Muscle of leg (tissue), 16 donors: ENCODE measurements at places on chromosomes 6 and 20. TPM values are rescaled to one million over a fixed set of nuclear protein-coding genes. Genes with fewer than 3 reads are reported as not detected.
A peak's percentile ranks its signal among the peaks of the same experiment; 100 is the strongest.

Gene TRIM40
- not detected for total RNA-seq

Gene KIF25
- 1.8 TPM for total RNA-seq

Gene OR2J3
- total RNA-seq: not detected

Gene CDC5L
- 27.5 TPM for total RNA-seq

Gene TOX2
- total RNA-seq: 0.44 TPM

Gene QKI
- 256 TPM for total RNA-seq

Gene EFCAB8
- total RNA-seq: 0.22 TPM

Gene MCCD1
- total RNA-seq: not detected

Gene SEL1L2
- not detected for total RNA-seq

Gene PRL
- 0.13 TPM for total RNA-seq

Gene OPN5
- 0.18 TPM for total RNA-seq

Gene GMPR
- 27.0 TPM for total RNA-seq

GRCh38 chr6:22146678-22146930, 150.2 kb downstream of the PRL start:
- peak overlapping the region; percentile 97 for H3K27ac ChIP-seq
- H3K4me3 ChIP-seq: peak overlapping the region; percentile 57
- H3K27me3 ChIP-seq: no peaks in the 10 kb centered on the region
- H3K36me3 ChIP-seq: no peaks in the 10 kb centered on the region

DNA sequence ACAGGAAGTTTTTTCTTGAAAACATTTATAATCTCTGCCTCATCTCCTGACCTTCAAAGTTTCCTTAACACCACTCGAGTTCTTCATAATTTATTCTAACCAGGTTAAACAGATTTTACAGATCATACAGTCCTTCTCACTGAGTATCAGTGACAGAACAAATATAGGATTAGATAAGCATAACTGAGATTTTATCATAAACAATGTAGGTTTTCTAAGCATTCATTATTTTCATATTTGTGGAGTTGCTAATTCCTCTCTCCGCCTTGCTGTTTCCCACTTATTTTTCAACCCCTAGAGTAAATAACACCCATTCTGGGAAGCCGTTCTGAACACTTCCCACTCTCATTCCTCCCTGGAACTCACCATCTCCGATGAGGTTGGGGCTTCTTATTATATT, 229.9 kb downstream of the HACE1 start:
- H3K27ac ChIP-seq: no peak overlapping the region
- no peaks in the 10 kb centered on the region for H3K4me1 ChIP-seq
- no peak for DNase-seq
- H3K36me3 ChIP-seq: no peaks in the 10 kb centered on the region
- no peaks in the 10 kb centered on the region for H3K27me3 ChIP-seq

GRCh38 chr6:56424542-56425083, 177.2 kb upstream of the COL21A1 start:
- no peaks in the 10 kb centered on the region for H3K4me1 ChIP-seq
- no peak for DNase-seq
- H3K4me3 ChIP-seq: no peak overlapping the region
- no peaks in the 10 kb centered on the region for H3K36me3 ChIP-seq

GRCh38 chr20:52405417-52405816, 213.8 kb upstream of the ZFP64 start:
- no peaks in the 10 kb centered on the region for H3K4me1 ChIP-seq
- no peak for DNase-seq
- no peaks in the 10 kb centered on the region for H3K36me3 ChIP-seq
- H3K27ac ChIP-seq: no peak overlapping the region
- no peak overlapping the region for H3K4me3 ChIP-seq

DNA sequence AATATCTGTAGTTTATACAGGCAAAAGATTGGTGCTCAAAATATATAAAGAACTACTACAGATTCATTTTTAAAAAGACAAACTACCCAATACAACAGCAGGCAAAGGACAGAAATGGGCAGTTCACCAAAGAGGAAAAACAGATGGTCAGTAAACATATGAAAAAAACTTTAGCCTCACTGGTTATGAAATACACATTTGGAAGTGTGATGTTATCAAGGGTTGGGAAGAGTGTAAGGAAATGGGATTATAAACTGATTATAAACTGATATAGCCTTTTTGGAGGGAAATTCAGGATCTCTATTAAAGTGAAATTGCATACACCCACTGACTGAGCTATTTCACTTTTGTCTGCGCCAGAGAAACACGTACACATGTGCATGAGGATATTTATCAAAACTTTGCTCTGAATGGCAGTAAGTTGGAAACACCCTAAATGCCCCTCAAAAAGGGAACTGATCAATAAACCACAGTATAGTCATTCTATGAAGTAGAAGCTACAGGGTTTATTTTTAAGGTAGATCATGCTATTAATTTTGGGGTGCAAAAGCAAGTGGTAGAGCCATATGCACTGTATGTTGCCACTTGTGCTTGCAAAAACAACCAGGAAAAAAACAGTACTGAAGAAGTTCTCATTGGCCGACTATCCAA, 32.2 kb upstream of the ARFGEF2 start:
- H3K27me3 ChIP-seq: no peaks in the 10 kb centered on the region
- peak overlapping the region; percentile 47 for H3K27ac ChIP-seq
- no peak overlapping the region for H3K4me3 ChIP-seq
- no peaks in the 10 kb centered on the region for H3K36me3 ChIP-seq
- peak; percentile 85 for DNase-seq

GRCh38 chr6:115060581-115060980, 717.8 kb upstream of the HS3ST5 start:
- H3K4me1 ChIP-seq: no peaks in the 10 kb centered on the region
- H3K27ac ChIP-seq: no peak overlapping the region
- peak; percentile 65 for DNase-seq
- H3K4me3 ChIP-seq: no peak overlapping the region
- no peaks in the 10 kb centered on the region for H3K36me3 ChIP-seq
- no peaks in the 10 kb centered on the region for H3K27me3 ChIP-seq

DNA sequence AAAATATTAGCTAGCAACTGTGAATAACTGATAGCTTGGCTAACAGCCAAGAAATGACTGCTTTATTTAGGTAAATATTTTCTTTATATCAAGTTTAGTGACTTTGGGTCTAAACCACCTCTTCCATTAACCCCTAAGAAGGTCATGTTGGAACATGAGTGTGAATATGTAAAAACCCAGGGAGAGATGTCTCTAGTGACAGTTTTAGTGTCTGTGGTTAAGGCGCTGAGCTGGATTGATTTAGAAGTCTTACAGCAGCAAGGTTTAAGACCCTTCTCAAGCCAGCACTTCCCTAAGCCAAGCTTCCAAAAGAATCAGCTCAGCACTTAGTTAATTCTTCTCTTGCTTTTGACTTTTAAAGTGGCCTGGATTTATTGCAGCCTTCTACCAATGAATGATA, 11.4 kb upstream of the SIRT5 start:
- H3K36me3 ChIP-seq: no peaks in the 10 kb centered on the region
- no peaks in the 10 kb centered on the region for H3K27me3 ChIP-seq
- no peak overlapping the region for H3K4me3 ChIP-seq
- H3K27ac ChIP-seq: no peak overlapping the region
- H3K4me1 ChIP-seq: no peaks in the 10 kb centered on the region
